ENCODE measurements at places on chromosomes 4 and X.

- DNase-seq: no peak
Measured at GRCh38 chr4:823761-824460, 2.0 kb downstream of the CPLX1 start.

GRCh38 chrX:108285918-108286317 lies 152.3 kb downstream of the COL4A6 start:
- no peak for DNase-seq

- DNase-seq: no peak
Measured at GRCh38 chr4:113444386-113444785, 317.2 kb downstream of the CAMK2D start.

DNA sequence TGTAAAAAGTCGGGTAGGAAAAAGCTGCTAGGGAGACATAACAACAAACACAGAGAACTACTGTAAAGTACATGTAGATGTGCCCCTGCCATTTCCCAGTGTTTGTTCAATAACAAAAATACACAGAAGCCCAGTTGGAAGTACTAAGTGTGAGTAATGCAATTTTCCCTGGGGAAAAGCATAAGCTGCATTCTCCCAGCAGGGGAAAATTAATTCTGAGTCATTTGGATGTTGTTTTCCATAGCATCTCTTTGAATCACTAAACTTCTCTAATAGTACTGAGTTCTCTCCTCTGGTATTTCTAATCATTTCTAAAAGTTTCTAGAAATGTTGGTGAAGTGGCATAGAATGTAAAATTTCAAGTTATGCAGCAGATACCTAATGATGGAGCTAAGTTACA lies 1114.9 kb downstream of the C4orf33 start:
- no peak for DNase-seq

DNA sequence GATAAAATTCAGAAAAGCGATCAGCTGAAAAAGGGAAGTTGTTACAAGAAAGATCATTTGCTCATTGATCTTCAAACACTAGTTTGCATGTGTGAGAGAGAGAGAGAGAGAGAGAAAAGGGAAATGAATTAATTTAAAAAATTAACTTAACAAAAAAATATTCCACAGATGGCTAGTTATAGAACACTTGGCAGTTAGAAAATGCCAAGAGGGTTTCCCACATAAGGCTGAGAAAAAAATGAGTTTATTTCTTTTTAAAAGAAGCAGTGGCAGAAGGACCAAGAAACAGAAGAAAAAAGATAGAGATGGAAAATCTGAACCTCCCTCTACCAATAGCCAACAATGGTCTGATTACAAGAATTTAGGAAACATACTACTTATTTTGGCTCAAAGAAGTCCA lies 47.1 kb downstream of the FGF13 start:
- no peak for DNase-seq

DNA sequence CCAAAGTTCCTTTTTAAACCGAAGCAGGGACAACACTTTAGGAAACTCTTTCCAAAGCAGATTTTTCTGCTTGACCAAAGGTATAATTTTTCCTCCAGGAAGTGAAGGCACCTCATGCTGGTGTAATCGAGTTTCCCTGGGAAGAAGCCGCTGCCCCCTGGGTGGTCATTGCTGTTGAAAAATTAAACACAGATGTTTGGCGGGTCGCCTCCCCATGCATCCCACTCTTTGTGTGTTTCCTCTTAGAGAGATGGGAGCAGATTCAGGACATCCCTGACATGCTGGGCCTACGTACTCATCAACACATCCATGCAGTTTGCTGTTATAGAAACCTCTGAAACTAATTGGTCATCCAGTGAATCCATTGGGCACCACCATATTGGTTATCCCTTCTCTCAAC lies 179.2 kb upstream of the HCCS start:
- no peak for DNase-seq

DNA sequence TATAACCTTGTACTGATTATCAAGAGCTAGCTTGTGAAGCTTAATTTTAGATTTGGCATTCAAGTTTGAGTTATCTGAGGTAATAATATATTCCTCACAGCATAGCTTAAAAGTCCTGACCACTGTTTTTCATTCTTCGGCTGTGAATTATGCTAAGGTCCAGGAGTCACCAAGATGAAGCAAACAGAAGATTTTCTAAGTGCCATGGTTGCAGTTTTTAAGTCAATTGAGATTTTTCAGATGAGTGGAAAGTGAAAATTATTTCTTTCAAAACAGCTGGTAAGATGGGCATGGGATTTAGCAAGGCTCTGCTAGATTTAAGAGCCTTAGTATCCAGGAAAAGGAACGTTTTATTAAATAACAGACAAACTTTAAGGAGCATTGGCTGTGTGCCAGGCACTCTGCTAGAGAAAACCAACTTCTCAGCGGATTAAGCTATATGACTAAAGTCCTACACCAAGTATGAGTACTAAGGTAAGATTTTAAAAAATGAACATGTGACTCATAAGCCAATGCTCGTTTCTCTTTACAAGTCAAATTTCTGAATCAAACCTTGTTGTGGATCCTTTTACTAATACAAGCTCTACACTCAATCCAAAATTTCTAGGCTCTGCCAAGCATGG lies 149.9 kb upstream of the IL15 start:
- no peak for DNase-seq

DNA sequence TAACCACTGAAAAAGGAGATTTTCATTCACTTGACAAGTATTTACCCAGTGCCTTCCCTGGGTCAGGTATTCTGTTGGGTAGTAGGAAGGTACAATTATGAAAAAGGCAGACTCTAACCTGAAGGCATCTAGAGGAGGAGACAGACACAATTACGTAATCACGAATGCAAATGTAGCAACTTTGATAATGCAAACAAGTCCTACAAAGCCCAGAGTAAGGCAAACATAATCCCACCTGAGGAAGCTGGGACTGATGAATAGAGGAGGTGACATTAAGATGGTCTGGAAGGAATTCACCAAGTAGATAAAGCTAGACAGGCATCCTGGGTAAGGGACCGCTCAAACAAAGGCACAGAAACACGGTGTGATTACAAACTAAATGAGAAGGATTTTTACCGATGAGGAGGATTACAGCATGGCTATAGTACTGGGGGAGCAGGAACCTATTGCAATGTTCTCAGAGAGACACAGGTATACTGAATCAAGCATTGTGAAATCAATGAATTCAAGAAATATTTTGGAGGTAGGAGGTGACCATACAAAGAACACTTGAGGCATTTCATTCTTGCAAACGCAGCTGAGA lies 37.1 kb downstream of the TMEM150C start:
- no peak for DNase-seq

GRCh38 chr4:14893713-14894112 lies 108.6 kb upstream of the CPEB2 start:
- DNase-seq: no peak

DNA sequence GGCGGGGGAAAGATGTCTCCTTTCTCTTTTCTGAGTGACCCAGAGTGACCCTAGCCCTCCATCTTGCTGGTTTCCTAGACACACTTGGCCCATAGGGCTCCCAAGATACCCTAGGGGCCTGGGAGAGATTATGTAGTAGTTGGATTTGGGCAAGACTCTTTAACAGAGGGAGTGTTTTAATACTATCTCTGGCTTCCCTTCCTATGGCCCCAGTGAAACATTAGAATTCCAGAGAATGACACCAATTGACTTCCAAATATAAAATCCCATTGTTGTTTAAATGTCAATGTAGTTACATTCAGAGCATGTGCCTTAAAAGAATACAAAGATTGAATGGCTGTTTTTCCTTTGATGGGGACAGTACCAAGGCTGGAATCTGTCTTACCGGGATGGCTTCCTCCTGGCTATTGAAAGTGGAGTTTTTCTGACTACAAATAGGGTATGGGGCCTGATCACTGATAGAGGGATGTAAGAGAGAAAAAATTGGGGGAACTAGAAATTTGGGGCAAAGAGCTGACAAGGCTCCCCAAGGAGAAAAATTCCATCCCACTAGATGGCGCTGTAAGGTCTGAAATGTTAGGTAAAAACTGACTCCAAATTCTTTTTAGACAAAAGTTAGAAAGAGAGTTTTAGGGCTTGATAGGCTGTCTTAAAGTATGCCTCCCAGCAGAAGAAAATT lies 10.7 kb downstream of the TENT5D start:
- DNase-seq: no peak

- no peak for DNase-seq
Measured at GRCh38 chr4:163611784-163612445, 117.4 kb downstream of the TMA16 start.

DNA sequence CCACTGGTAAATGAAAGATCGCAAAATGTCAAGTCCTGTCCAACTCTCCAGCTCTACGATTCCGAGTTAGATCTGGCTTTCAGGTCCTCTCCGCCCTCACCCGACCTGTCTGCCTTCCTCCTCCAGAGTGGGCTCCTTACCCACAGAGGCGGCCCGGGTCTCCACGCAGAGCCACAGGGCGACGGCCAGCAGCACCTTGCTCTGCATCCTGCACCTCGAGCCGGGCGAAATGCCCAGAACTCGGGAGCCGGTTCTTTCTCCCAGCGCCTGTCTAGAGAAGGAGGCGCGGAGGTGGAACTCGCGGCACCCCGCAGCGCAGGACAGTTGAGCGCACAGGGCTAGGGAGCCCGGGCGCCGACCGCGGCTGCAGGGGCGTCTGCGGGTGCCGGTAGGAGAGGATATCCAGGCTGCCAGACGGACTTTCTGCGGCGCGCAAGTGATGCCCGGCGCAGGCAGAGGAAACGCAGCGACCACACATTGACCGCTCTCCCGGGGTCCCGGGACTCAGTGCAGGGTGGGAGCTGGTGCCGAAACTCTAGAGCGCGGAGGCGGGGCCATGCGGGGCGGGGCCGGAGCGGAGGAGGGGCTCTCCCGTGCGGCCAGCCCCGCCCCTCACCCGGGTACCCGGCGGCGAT lies at the start of gene KDR:
Gene KDR, minus strand, starts transcription at position 509 of the 635 bp plus-strand sequence. Its CDS starts 302 bp downstream, at position 207.
- DNase-seq: no peak

GRCh38 chr4:84632092-84632491 lies 49.2 kb downstream of the CDS1 start:
- no peak for DNase-seq

DNA sequence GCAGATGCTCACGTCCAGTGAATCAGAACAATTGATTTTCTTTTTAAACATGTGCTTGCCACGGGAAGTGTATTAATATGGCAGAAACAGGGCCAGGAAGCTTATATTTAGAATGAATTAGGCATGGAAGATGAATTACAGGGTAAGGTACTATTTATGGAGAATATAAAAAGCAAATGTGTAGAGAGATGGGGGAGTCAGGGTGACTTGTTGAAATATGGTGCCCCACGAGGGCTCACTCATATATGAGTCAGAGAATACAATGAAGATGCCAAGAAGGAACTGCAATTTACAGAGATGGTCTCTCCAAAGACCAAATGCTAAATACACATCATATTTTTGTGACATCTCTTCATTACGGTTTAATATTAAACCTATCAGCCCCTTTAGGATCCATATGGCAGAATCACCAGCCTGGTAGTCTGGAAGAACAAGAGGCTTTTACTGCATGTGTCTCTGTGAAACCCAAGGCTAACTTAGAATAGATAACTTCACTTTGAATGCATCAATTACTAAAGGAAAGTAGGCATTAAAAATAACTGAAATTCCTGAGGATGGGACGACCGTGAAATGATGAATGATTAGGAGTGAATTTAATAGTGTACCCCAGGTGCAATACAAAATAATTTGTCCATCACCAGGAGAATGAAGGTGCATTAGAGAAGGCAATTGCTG lies 385.3 kb downstream of the ARHGAP24 start:
- DNase-seq: no peak

DNA sequence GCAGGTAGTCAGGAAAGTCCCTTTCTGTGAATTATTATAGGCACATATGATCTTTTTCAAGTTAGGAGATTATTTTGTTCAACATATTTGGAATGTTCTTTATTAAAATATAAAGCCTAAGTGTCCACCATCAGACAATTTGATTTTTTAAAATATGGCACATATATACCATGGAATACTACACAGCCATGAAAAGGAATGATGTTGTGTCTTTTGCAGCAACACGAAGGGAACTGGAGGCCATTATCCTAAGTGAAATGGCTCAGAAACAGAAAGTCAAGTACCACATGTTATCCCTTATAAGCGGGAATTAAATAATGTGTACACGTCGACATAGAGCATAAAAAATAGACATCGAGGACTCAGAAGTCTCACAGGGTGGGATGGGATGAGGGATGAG lies 73.0 kb downstream of the DHRSX start:
- no peak for DNase-seq

DNA sequence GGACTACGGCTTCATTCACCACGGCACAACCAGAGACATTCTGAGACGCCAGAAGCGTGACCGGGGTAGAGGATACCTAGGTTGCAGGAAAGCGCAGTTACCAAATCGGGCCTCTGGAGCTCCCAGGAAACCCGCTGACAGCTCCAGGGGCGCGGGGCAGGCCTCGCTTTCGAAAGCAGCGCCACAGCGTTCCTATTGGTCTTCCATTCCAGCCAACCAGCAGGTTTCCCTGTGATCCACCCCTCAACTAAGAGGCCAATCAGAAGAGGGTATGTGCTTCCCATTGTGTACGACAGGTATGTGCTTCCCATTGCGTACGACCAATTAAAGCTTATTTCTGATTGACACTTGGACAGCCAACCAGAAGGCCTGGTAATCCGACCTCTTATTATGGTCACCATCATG lies 14.9 kb downstream of the SNX12 start:
- no peak for DNase-seq

DNA sequence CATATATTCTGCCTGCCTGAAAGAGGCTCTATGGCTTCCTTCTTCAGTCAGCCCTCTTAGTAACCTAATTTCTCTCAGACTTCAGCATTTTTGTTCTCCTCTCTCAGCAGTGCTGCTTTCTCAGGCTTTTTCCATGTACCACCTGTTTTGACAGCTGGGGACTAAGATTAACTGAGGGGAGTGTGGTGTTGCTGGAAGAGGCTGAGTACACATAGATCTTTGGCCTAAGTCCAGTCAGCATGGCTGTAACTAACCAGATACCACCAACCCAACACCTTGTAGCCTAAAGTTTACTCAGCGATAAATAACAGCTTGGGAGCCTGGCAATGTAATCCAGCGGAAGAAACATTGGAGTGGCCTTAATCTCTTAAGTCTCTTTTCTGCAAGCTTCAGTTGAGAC lies 85.5 kb downstream of the RTL3 start:
- no peak for DNase-seq

DNA sequence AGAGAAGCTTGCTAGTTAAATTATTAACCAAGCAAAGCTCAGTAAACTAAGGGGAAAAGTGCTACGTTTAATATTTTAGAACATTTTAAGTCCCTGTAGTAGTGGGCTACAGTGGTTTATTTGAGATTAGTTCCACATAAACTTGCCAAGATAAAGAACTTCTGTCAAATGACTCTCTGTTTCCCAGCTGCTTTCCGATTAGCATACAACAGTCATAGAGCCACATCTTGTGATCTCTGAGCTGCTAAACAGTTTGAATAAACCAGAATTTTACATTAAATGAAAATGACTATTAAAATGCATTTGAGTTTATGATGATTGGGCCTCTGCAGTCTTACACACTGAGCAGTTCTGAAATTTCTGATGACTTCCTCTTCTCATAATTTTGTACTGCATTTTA lies 568.5 kb downstream of the IQCM start:
- no peak for DNase-seq

- no peak for DNase-seq
Measured at GRCh38 chr4:177509226-177509745, 67.0 kb upstream of the AGA start.

DNA sequence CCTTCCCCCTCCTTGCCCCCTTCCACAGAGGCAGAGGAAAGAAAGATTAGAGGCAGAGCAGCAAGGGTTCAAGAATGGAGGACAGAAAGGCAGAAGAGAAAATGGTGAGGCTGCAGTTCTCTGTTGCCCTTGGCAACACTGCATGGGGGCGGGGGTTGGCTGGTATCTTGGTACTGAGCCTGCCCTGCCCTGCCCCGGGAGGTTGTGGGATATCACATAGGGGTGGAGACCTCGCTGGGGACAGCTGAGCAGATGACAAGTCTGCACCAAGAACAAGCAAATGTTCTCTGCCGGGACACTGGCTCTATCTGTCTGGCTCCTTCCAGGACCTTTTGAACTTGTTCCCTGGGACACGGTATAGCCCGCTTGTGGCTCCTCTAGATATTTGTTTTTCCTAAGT lies 39.8 kb downstream of the NHS start:
- no peak for DNase-seq

Measured in stimulated activated CD8-positive, alpha-beta memory T cell treated with anti-CD3 and anti-CD28 coated beads, Interleukin-12 subunit alpha, Interleukin-12 subunit beta, amount 100 ng/mL, for 4 hours (primary cell).